Stimulated activated naive CD4-positive, alpha-beta T cell (primary cell): ENCODE measurements at places on chromosomes 13 and 19.
A peak's percentile ranks its signal among the peaks of the same experiment; 100 is the strongest.

- DNase-seq: no peak
Observed at GRCh38 chr13:72295153-72295552, 428.1 kb upstream of the DACH1 start.

- DNase-seq: no peak
Observed at GRCh38 chr19:55594996-55595545, 4.2 kb downstream of the FIZ1 start.

DNA sequence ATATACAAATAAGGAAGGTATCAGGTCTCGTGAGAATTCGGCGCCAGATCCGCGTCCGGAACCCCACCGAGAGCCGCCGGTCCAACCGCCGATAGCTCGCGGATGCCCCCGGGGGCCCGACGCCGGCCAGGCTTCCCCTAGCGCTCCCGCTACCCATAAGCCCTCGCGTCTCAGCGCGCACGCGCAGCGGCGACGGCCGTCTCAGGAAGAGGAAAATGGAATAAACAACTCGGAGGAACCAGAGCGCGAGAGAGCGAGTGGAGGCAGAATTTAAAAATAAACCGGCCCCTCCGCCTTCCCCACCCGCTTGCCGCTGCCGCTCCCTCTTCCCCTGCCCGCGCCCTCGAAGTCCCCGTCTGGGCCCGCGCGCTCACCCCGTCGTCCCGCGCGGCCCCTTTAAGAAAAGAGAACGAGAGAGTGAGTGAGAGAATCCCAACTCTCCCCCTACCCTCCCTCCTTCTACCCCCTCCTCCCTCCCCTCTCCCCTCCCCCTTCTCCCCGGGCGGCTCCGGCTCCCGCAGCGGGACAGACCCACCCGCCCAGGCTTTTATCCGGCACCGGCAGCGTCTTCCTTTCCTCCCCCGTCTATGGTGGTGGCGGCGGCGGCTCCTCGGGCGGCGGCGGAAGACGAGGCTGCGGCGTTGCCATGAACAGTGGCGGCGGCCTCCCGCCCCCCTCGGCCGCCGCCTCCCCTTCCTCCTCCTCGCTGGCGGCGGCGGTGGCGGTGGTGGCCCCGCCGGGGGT is at the start of gene PAN3:
Gene PAN3, plus strand, starts transcription at position 534 of the 744 bp plus-strand sequence. Its CDS starts 113 bp downstream, at position 647.
- DNase-seq: peak; percentile 90

DNA sequence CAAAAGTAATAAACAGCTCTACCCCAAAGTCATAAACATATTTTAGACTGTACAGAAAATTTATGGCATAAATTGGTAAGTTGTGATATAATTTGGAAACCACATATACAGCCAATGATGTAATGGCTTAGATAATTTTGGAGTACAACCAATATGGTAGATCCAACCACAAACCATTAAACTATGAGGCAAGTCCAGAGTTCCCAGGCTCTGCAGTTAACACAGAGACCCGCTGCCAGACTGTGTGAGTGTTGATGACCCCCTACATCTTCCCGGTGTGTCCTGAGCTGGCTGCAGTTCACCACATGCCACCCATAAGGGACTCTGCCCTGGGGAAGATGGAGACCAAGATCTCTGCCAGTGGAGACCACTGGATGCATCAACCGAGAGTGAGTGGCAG is 9.9 kb upstream of the SERPINE3 start:
- no peak for DNase-seq

DNA sequence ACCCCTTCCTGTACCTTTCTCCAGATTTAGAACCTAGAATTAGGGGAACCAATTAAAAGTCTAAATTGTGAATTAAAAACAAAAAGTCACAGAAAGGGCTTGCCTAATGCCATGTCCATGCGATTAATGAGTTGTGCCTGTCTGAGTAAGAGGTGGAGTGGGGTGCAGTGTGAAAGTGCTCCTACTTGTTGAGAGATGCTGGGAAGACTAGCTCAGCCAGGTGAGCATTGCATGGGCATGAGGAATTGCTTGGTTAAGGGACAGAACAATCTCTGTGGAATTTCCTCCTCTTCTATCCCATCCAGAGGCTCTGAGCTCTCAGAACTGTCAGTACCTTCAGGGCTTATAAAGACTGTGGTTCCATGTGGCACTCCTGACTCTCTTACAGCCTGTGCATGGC is 159.0 kb upstream of the UBL3 start:
- DNase-seq: no peak

- DNase-seq: no peak
Observed at GRCh38 chr19:48751845-48752495, 471 bp downstream of the FUT1 start.

DNA sequence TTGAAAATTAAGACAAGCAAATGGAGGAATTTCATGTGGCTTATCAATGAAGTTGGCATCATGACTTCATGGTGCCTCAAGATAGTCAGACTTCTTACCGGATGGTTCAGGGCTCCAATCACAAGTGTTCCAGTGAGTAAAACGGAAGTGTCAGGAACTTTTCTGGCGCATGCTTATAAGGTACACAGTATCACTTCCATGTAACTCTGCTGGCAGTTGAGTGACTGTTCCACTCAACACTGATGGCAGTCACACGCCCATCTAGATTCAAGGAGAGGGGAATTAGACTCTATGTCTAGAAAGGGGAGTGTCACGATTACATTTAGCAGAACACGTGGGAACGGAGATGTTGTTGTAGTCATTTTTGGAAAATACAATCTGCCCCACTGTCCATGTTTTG is 114.3 kb downstream of the KCTD15 start:
- no peak for DNase-seq

- DNase-seq: no peak
Observed at GRCh38 chr13:102293723-102294122, 108.1 kb downstream of the FGF14 start.

DNA sequence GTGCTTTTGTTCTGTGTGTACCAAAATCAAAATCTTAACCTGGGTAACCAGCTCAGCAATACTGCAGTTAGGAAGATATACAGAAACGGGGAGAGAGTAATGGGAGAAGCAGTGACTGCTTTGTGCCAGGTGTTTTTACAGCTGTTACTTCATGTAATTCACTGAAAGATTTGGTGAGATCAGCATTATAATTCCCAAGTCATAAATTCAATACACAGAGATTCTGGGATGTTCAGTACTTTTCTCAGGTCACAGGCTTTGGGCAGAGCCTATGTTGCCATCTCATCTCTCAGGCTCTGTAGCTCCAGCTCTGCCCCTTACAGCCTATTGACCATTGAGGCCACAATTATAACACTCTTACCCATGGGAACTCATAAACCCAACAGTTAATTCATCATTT is 138.5 kb downstream of the ZAR1L start:
- no peak for DNase-seq

- no peak for DNase-seq
Observed at GRCh38 chr19:31074199-31075125, 274.8 kb downstream of the TSHZ3 start.

GRCh38 chr13:27481766-27482165 is 31.4 kb upstream of the MTIF3 start:
- no peak for DNase-seq

DNA sequence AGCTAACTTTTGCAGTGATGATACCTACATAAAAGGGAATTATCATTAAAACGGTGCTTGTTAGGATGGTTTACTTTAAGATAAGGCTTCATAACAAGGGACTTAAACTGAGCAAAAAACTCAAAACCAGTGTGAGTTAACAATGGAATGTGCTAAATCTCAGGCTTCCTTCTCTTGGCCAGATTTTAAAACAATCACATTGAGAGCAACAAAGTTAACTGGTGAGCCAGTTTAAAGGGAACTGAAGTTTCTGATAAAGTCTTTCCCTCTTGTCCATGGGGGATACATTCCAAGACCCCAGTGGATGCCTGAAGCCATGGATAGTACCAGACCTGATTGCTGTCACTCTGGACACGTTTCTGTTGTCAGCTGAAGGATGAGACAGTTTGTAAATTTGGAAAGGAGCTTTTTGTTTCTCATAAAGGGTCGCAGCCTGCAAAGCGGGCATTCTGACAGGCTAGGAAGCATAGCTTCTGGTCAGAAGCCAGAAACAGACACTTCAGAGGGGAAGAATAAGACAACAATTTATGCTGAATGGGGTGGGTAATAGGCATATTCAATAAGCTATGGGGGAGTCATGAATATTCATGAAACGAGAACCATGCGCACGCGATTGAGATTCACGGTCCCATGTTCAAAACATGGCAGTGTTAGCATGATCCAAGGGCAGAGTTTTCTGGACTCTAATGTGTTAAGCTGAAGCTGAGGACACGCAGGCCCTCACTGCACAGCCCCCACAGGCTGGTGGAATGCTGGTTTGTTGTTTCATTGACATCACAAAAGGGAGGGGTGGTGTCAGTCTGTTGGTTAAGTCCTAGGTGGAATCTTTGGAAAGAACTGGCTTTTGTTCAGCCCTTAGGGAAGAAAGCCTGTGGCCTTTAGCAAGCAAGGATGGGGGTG is 150.6 kb upstream of the RNF113B start:
- DNase-seq: no peak

- no peak for DNase-seq
Observed at GRCh38 chr19:42532891-42533290, 4.6 kb upstream of the CEACAM1 start.

DNA sequence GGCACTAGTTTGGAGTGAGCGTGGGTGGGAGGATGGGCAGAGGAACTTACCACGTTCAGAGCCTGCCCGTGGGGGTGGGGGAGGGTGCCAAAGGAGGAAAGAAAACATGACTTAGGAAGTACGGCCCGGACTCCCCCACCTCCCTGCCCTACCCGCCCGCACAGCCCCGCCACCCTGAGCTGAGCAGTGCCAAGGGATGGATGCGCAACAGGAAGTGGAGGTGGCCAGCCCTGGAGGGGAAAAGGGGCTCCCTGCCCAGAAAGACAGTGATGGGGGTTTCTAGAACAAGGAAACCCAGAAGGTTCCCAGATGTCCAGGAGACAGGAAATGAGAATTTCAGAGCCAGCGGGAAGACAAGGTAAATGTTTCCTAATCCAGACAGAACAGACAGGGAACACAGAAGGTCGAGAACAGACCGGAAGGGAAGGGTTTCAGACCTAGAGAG is 6.3 kb downstream of the TEAD2 start:
- DNase-seq: no peak

DNA sequence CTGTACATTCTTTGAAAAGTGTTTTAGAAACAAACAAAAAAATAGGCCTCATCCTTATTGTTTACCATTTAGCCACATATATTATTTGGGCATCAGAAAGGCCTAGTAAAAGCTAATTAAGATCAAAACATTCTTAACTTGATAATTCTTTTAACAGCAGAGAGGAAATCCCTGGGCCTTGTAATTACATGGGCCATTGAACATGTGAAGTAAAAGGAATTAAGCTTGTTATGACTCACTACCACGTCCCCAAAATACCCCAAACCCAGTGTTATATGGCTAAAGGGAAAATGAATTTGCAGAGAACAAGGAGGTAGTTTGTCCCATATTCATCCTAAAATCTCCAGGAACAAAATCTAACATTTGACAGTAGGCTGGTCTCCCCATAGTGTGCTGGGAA is 439.8 kb downstream of the ITGBL1 start:
- DNase-seq: no peak

- no peak for DNase-seq
Observed at GRCh38 chr13:36431204-36432105, 840 bp upstream of the CCNA1 start.

GRCh38 chr19:33132021-33132420 is at the start of gene WDR88:
WDR88 (plus strand) TSS chr19:33132114; CDS start chr19:33132170, 56 bp downstream.
- DNase-seq: no peak

GRCh38 chr13:70714993-70715392 is 606.7 kb upstream of the KLHL1 start:
- no peak for DNase-seq

GRCh38 chr13:35475212-35475959 is 1.1 kb downstream of the MAB21L1 start:
- no peak for DNase-seq

- DNase-seq: no peak
Observed at GRCh38 chr13:109673477-109673876, 112.9 kb downstream of the IRS2 start.

GRCh38 chr13:27621116-27621365 is 651 bp upstream of the POLR1D start:
- no peak for DNase-seq

- no peak for DNase-seq
Observed at GRCh38 chr19:45141203-45141900, 19.4 kb downstream of the NKPD1 start.
